NCI-H1105 treated with DMSO at 0.1 percent for 48 hours (cell line): ENCODE measurements at places on chromosomes 3 and 15.

DNA sequence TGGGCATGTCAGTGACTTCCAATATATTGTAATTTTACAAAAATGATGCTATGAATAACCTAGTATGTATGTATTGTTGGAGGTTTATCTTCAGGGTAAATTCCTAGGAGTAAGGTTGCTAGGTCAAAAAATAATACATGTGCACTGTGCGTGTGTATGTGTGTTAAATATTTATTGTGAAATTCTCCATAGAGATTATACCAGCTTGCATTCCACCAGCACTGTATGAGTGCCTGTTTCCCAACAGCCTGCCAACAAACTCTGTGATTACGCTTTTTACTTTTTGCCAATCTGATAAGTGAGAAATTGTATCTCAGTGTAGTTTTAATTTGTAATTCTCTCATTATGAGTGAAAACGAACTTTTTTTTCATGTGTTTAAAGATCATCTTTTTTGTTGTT is 12.6 kb upstream of the IGF2BP2 start:
- DNase-seq, result no peak

DNA sequence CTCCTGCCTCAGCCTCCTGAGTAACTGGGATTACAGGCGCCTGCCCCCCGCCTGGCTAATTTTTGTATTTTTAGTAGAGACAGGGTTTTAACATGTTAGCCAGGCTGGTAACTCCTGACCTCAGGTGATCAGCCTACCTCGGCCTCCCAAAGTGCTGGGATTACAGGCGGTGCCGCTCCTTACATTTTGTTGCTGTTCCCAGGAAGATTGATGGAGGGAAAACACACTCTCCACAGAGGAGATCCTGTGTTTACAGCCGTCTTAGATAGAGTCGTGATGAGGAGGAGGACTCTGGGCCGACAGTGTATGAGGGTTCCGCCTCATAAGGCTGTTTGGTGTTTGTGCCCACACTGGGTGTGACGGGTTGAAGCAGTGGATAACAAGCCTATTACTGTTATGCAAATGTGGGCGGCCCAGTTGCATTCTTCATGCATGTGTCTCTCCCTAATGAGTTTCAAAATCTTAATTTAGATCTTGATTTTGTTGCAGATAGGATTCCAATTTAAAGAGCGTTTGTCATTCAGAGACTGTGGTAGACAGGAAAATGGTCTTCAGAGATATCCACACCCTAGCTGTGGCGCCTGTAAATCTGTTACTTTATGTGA is 60.0 kb downstream of the APBA2 start:
- DNase-seq, result no peak

GRCh38 chr3:127822682-127823425 is 539 bp upstream of the MGLL start:
- DNase-seq, result peak; percentile 19

- no peak for DNase-seq
Measured at GRCh38 chr3:58000306-58001085, 7.7 kb upstream of the FLNB start.
